Osteoblast (primary cell): ENCODE measurements at places on chromosomes 7 and 10. TPM values are rescaled to one million over a fixed set of nuclear protein-coding genes. Genes with fewer than 3 reads are reported as not detected.

DNA sequence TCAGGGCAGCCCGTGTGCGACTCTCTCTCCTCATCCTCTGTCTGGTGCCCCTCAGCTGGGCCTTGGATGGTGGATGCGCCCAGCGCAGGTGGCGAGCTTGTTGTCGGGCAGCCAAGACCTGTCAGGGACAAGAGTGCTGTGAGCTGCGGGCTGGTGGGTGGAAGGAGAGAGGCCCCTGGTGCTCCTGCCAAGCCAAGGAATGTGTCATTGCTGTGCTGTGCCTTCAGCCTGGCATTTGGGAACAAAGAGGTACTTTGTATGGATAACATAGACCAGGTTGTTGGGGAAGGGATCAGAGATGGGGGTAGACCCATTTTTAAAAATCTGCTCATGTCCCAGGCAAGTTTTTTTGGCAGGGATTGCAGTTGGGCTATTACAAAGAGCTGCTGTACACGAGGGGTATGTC, 120.9 kb downstream of the PKD1L1 start:
- DNase-seq, result no peak

GRCh38 chr7:85489498-85489897, 302.6 kb upstream of the SEMA3D start:
- peak; percentile 21 for DNase-seq

The DYDC2 gene
- total RNA-seq, result not detected in 2 replicates

The C10orf62 gene
- 0.29 and 0.36 TPM in 2 replicates for total RNA-seq

The TMEM26 gene
- 6.5 and 10.3 TPM in 2 replicates for total RNA-seq

- no peak for DNase-seq
Observed at GRCh38 chr7:18515067-18515466, 19.5 kb downstream of the HDAC9 start.

The ZSCAN25 gene
- 11.9 and 12.7 TPM in 2 replicates for total RNA-seq

GRCh38 chr7:154302380-154302779, 250.2 kb downstream of the DPP6 start:
- no peak for DNase-seq

The BPGM gene
- total RNA-seq, result 43.6 and 64.8 TPM in 2 replicates

- no peak for DNase-seq
Observed at GRCh38 chr7:155734445-155734809, 77.8 kb downstream of the SHH start.

The NPC1L1 gene
- total RNA-seq, result not detected in 2 replicates

- peak; percentile 90 for DNase-seq
Observed at GRCh38 chr7:2651847-2652735, 20.3 kb downstream of the TTYH3 start.

GRCh38 chr10:126880926-126881325, 24.3 kb upstream of the DOCK1 start:
- no peak for DNase-seq
